Effector memory CD8-positive, alpha-beta T cell (primary cell): ENCODE measurements at places on chromosomes 2 and 18.

GRCh38 chr2:62661263-62661635 lies 44.3 kb upstream of the EHBP1 start:
- DNase-seq, result no peak

- DNase-seq, result no peak
Measured at GRCh38 chr2:145091967-145092366, 572.0 kb upstream of the ZEB2 start.

- no peak for DNase-seq
Measured at GRCh38 chr2:113895819-113896563, 6.1 kb downstream of the ACTR3 start.

GRCh38 chr2:31199206-31199605 lies 18.1 kb downstream of the CAPN14 start:
- DNase-seq, result no peak

DNA sequence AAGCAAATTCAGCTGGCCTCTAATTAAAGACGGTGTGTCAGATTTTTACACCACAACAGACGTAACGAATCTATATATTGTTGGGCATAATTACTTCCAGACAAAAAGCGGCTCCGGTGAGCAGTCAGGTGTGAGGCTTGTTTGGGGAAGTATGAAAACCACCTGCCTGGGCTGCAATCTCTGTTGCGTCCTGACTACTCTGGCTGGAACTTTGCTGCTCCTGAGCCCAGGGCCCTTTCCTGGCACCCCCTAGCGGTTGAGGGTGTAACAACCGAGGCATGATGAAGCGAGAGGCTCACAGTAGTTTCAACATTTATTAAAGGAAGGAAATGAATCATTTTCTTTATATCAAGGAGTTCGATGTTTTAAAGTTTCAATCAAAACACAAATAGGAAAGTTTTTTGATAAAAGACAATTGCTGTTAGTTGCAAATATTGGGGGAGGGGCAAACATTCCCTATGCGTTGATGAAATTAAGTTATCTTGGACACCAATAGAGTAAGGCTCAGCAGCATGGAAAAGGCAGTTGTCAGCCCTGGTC lies 10.6 kb upstream of the ITGB6 start:
- peak; percentile 64 for DNase-seq

DNA sequence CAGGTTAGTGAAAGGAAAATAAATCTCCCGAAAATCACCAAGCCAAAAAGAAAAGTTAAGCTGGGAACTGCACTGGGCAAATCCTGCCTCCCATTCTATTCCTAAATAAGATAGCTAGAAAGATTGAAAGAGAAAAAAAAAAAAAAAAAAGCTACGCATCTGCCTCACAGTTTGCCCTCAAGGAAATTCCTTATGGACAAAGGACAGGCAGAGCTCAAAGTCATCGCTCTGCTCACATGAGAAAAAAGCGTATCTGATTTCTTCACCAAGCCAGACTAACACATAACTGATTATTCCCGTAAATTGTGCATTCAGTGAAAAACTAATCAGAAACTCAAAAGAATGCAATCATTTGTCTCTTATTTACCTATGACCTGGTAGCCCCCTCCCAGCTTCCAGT lies 50.0 kb downstream of the PUM2 start:
- DNase-seq, result no peak

GRCh38 chr2:215724146-215724545 lies 288.3 kb upstream of the FN1 start:
- no peak for DNase-seq

DNA sequence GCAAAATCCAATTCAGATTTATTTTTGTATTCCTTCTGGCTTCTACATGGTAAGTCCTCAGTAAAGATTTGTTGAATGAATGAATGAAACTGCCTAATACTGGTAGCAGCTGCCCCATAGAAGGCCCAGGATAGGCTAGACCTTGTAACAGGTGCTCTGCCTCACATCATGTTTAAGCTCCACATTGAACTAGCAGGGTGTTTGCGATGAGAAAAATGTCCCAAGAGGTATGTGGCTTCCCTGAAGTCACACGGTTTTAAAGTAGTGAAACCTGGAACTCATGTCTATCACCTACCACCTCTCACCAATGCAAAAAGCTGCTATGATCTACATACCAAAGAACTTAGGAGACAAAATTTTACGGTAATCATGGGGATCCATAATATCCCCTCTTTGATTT lies 765 bp upstream of the LHCGR start:
- no peak for DNase-seq

- DNase-seq, result no peak
Measured at GRCh38 chr2:100876231-100876860, 56.4 kb downstream of the NPAS2 start.

GRCh38 chr2:62099050-62099449 lies 96.9 kb upstream of the B3GNT2 start:
- DNase-seq, result no peak

GRCh38 chr2:220348206-220348605 lies 720.8 kb downstream of the SLC4A3 start:
- no peak for DNase-seq

GRCh38 chr2:36333350-36334012 lies 22.1 kb upstream of the CRIM1 start:
- DNase-seq, result no peak

- no peak for DNase-seq
Measured at GRCh38 chr2:239629926-239630617, 229.3 kb upstream of the HDAC4 start.

- DNase-seq, result no peak
Measured at GRCh38 chr2:207258263-207258991, 92.7 kb upstream of the KLF7 start.

- DNase-seq, result no peak
Measured at GRCh38 chr2:36482576-36483214, 115.3 kb downstream of the FEZ2 start.
